ENCODE measurements at places on chromosomes 1 and 21. TPM values are rescaled to one million over a fixed set of nuclear protein-coding genes. Genes with fewer than 3 reads are reported as not detected.

DNA sequence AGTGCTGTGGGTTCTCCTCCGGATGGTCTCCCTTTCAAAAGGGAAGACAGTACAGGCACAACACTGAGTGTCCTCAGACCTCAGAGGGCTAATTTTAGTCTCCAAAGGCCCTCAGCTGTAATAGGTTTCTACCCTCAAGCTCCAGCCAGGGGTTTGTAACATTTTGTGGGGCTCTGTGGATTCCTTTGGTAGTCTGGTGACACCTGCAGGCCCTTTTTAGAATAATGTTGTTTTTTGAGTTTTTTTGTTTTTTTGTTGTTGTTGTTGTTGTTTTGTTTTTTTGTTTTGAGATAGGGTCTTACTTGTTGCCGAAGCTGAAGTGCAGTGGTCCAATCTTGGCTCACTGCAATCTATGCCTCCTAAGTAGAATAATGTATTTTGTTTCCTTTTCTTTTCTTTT is 15.0 kb upstream of the TMEM201 start:
- DNase-seq: peak; percentile 67
- H3K4me1 ChIP-seq: no peaks in the 10 kb centered on the region
- H3K4me3 ChIP-seq: no peak overlapping the region
- H3K36me3 ChIP-seq: peaks cover 8% of the 10 kb centered on the region
- no peaks in the 10 kb centered on the region for H3K27me3 ChIP-seq
- no peak overlapping the region for H3K27ac ChIP-seq

The VHLL gene
- polyA plus RNA-seq: not detected

DNA sequence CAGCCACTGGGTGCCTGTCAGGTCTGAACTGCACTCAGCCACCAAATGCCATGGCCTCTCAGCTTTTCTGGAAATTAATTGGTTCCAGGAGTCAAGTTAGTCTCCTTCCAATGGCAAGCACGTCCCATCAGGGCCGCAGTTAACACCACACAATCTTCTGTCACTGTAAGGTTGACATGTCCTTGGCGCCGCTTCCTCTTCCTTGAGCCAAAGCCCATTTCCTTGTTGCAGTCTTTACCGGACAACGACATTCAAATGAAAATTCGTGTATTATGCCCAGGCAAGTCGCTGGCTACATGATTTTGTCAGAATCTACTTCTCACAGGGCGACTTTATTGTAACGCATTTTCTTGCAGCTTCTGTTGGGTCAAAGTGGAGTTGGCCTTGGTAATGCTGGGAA is 430.6 kb upstream of the KAZN start:
- H3K27me3 ChIP-seq: no peaks in the 10 kb centered on the region
- peaks cover 15% of the 10 kb centered on the region for H3K4me1 ChIP-seq
- no peak for DNase-seq
- H3K4me3 ChIP-seq: no peak overlapping the region
- H3K36me3 ChIP-seq: no peaks in the 10 kb centered on the region
- H3K27ac ChIP-seq: no peak overlapping the region

DNA sequence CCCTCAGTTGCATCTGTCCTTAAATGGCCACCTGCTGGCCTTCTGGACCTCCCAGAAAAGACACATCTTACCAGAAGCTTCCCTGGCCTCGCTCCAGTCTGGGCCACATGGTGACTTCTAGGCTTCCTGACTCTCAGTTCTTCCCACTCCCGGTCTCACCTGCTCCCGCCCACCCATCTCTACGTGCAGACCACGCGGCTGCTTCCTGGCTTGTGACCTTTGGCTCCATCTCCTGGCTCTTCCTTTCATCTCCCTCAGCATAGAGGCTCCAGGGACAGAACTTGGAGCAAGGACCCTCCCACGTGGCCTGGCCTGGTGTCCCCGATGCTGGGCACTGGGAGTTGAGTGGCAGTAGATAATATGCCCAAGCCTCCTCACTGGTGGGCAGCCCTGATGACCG is 124.9 kb upstream of the IRF2BP2 start:
- no peak for DNase-seq
- no peaks in the 10 kb centered on the region for H3K27me3 ChIP-seq
- no peak overlapping the region for H3K4me3 ChIP-seq
- no peak overlapping the region for H3K27ac ChIP-seq
- no peaks in the 10 kb centered on the region for H3K36me3 ChIP-seq

- H3K4me1 ChIP-seq: peaks cover 11% of the 10 kb centered on the region
- H3K27me3 ChIP-seq: no peaks in the 10 kb centered on the region
- DNase-seq: no peak
- no peaks in the 10 kb centered on the region for H3K36me3 ChIP-seq
Measured at GRCh38 chr1:246811985-246812384, 87.8 kb downstream of the SCCPDH start.

The SAMSN1 gene
- 7.9 TPM for polyA plus RNA-seq

- no peaks in the 10 kb centered on the region for H3K36me3 ChIP-seq
- no peak within 1 kb of the TSS for H3K27ac ChIP-seq
Measured at GRCh38 chr21:42218836-42219605, at the start of gene ABCG1. TSS of gene ABCG1 (plus strand) at chr21:42219140. CDS start at chr21:42219263, 123 bp downstream.

DNA sequence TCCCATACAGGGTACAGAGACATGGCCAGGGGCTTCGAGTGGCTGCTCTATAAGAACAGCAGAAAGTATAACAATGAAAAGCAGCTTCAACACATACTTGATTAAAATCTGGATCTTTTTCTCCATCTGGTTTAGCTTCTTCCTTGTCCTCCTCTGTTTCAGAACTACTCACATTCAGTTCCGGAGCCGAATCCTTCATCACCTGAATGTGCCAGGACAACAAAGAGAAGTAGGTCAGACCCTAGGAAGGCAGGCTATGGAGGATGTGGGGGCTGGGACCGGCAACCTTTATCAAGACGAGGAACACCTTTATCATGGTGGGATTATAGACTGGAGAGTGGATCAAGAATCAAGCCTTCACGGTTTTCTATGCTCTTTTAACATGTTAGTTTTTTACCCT is 32.2 kb upstream of the RAP1GAP start:
- H3K4me1 ChIP-seq: peaks cover 15% of the 10 kb centered on the region
- H3K27ac ChIP-seq: no peak overlapping the region
- H3K4me3 ChIP-seq: no peak overlapping the region
- H3K27me3 ChIP-seq: no peaks in the 10 kb centered on the region

DNA sequence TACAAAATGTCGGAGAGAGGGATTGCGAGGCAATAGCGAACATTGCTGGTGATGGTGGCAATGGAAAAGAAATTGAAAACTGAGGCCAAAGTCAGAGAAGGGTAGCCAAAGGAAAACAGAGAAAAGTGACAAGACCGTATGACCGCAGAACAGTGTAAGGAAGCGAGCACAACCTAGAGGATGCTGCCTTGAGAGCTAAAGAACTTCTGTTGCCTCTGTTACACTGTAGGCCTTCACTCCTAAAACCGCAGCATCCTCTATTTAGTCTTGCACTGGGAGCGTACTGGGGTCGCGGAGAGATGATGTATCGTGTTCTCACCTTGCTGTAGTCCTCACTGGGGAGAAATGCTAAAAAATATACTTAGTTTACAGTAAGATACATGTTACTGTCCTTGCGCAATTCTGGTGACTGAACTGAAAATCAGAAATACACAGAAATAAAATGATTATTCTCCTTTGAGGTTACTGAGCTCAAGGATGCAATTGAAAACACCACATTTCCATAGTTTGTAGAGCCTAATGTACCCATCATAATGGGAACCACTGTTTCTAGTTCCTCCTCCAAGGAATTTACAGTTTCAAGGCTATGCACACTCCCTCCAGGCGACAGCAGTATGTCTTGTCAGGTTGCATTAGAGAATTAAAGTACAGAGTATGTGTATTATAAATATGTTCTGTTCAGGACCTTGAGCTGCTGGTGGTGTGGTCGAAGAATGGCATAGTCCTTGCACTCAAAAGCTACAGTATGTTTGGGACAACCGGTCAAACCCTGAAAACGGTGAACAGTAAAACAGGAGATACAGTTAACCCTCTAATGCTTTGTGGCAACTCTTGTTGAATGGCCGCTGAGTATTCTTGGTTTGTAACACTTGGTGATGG is 1.3 kb downstream of the NEK7 start:
- H3K4me3 ChIP-seq: peak overlapping the region; percentile 84
- no peaks in the 10 kb centered on the region for H3K27me3 ChIP-seq
- no peaks in the 10 kb centered on the region for H3K36me3 ChIP-seq
- DNase-seq: peak; percentile 56
- peak overlapping the region; percentile 84 for H3K27ac ChIP-seq

The ATAD3C gene
- 1.3 TPM for polyA plus RNA-seq

GRCh38 chr21:29105218-29105617 is 25.2 kb upstream of the MAP3K7CL start:
- H3K36me3 ChIP-seq: no peaks in the 10 kb centered on the region
- no peaks in the 10 kb centered on the region for H3K27me3 ChIP-seq
- no peak overlapping the region for H3K27ac ChIP-seq

The AXDND1 gene
- polyA plus RNA-seq: not detected

The LCE6A gene
- not detected for polyA plus RNA-seq

The PDC gene
- not detected for polyA plus RNA-seq

GRCh38 chr1:112458756-112459155 is 50.0 kb upstream of the WNT2B start:
- DNase-seq: no peak
- peaks cover 4% of the 10 kb centered on the region for H3K36me3 ChIP-seq
- H3K4me1 ChIP-seq: peaks cover 21% of the 10 kb centered on the region
- H3K27me3 ChIP-seq: no peaks in the 10 kb centered on the region
- H3K4me3 ChIP-seq: no peak overlapping the region

DNA sequence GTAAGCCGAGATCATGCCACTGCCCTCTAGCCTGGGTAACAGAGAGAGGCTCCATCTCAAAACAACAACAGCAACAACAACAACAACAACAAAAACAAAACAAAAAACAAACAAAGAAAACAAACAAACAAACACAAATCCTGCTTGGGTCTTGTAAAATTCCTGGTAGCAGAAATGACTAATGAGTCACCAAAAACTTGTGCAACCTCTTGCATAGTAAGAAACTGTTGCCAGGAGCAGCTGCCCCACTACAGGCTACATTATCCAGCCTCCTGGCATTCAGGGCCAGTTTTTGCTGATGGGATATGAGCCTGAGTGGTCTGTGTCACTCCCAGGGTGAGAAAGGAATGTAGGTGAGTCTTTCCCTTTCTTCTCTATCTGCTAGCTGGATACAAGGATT is 245.4 kb downstream of the TNR start:
- DNase-seq: no peak
- no peak overlapping the region for H3K4me3 ChIP-seq
- no peaks in the 10 kb centered on the region for H3K27me3 ChIP-seq

The KLF17 gene
- not detected for polyA plus RNA-seq

DNA sequence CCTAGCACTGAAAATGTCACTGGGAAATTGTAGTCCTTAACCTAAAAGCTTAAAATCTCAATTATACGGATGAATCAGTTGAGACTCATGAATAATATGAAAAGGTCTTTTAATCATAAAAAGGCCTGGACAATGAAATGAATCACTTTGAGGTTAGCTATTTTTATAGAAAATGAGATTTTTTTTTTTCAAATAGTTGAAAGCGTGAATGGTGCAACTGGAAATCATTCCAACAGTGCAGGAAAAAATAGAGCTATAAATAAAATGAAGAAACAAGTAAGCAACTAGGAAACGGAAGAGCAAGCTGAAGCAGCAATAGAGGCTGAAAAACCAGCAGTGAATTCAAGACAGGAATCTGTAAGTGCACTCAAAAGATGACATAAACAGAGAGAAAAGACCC is 142.9 kb downstream of the BACH1 start:
- no peak overlapping the region for H3K27ac ChIP-seq
- H3K27me3 ChIP-seq: no peaks in the 10 kb centered on the region
- H3K36me3 ChIP-seq: no peaks in the 10 kb centered on the region

DNA sequence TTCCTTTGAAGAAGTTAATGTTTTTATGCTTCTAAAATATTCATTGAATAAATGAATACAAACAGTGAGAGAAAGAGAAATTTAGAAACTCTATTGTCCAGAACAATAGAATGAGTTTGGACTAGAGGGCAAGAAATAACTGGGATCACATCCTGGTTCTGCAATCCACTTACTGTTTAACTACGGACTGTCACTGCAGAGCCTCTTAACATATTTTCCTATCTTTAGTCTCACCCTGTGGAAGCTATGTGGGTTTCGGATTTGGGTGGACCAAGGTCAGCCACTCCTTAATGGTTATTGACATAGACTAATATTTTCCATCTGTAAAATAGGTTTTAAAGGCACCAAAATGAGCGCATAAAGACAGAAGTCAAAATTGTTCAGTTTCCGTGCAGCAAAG is 116.6 kb downstream of the UBE2U start:
- H3K27ac ChIP-seq: no peak overlapping the region
- DNase-seq: no peak
- H3K27me3 ChIP-seq: no peaks in the 10 kb centered on the region

DNA sequence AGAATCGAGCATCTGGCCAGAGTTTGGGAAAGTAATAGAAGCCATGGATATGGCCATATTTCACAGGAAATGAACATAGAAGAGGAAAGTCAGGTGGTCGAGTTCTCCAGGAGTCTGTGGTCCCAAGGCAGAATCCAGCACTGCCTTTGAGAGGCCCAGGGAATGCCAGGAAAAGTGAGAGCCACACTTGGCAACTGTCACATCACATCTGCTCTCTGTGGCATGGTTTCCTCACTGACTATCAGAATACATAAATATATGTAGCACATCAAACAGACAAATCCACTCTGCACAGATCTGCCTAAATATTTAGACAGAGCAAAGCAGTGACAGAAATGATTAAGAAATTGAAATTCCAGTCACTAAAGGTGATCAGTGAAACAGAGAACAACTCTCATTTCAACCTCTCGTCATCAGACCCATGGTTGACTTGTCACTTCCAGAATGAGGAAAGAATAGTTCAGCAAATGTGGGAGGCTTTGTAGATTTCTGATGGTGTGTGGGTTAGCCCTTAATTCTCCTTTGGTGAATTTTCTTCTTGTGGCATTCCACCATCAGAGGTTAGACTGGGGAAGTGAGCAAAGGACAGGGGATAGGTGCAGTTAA is 58.8 kb upstream of the MAN1A2 start:
- no peak overlapping the region for H3K27ac ChIP-seq
- no peak overlapping the region for H3K4me3 ChIP-seq
- no peaks in the 10 kb centered on the region for H3K4me1 ChIP-seq

The SPRR1B gene
- polyA plus RNA-seq: not detected

The SHCBP1L gene
- polyA plus RNA-seq: not detected

- DNase-seq: no peak
- H3K4me1 ChIP-seq: no peaks in the 10 kb centered on the region
- H3K36me3 ChIP-seq: peaks cover 4% of the 10 kb centered on the region
Measured at GRCh38 chr1:222697203-222697602, 15.1 kb downstream of the AIDA start.
